ENCODE measurements at places on chromosomes 12 and 14.

DNA sequence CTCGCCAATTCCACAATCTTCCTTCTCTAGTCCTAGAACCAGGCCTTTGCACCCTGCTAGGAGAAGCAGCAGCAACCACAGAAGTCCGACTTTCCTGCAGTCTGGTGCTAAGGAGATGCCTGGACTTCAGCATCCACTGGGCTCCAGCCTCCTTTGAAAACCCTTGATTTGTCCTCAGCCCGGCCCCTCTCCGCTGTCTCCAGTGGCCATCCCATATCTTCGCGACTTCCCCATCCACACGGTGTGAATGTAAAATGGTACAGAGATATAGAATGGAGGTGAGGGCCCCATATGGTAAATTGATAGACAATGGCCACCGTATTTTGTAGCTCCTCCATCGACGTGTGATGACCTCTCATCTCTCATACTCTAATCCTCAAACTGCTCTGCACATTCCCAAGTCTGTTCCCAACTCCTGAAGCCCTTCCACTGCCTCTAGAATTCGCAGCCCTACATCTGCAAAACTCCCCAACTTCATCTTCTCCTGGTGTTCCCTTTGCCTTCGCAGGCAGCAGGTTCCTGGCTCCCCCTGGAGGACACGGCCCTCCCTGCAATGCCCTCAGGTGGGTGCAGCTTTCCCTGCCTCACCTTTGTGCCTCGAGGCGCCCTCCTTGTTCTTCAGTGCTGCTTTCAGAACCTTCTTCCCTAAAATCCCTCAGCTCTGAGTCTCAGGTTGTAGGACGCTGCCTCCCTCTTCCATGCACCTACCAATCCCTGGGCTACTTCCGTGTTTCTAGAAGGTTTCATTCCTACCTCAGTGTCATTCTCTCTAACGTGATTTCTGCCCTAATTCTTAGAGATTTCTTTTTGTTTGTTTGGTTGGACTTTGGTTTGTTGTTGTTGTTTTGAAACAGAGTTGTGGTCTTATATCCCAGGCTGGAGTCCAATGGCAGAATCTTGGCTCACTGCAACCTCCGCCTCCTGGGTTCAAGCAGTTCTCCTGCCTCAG lies 36.7 kb downstream of the TMBIM6 start:
- peak; percentile 59 for DNase-seq

GRCh38 chr12:95546491-95546813 lies 4.8 kb downstream of the USP44 start:
- DNase-seq: no peak

- peak; percentile 11 for DNase-seq
These were observed 103.8 kb upstream of the FKBP4 start for GRCh38 chr12:2691006-2691344.

GRCh38 chr12:21971344-21971743 lies 30.1 kb upstream of the ABCC9 start:
- no peak for DNase-seq

- no peak for DNase-seq
These were observed 208.3 kb downstream of the MYRFL start for GRCh38 chr12:70033310-70033709.

GRCh38 chr14:47223656-47224055 lies 451.7 kb downstream of the MDGA2 start:
- no peak for DNase-seq

GRCh38 chr14:74404435-74404834 lies 21.6 kb downstream of the SYNDIG1L start:
- no peak for DNase-seq

GRCh38 chr12:51872689-51872981 lies 15.3 kb upstream of the ANKRD33 start:
- DNase-seq: no peak

DNA sequence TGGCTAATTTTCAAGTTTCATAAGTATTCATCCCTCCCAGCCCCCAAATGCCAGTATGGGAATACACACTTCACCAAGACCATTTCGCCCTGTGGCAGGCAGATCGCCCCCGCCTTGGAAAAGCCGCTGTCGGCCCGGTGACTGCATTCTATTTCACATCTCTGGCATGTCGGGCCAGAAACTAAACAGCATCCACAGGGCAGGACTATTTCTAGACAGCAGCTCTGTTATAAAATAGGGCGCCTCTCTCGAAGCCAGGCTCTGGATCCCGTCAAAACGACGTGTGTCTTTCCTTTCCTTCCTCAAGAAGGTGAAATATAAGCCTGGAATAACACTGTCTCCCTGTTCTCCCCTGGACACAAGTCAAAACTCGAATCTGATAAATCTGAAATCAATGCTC lies 56.8 kb downstream of the GSC start:
- DNase-seq: no peak

GRCh38 chr12:64186789-64187188 lies 35.3 kb downstream of the KICS2 start:
- DNase-seq: no peak

DNA sequence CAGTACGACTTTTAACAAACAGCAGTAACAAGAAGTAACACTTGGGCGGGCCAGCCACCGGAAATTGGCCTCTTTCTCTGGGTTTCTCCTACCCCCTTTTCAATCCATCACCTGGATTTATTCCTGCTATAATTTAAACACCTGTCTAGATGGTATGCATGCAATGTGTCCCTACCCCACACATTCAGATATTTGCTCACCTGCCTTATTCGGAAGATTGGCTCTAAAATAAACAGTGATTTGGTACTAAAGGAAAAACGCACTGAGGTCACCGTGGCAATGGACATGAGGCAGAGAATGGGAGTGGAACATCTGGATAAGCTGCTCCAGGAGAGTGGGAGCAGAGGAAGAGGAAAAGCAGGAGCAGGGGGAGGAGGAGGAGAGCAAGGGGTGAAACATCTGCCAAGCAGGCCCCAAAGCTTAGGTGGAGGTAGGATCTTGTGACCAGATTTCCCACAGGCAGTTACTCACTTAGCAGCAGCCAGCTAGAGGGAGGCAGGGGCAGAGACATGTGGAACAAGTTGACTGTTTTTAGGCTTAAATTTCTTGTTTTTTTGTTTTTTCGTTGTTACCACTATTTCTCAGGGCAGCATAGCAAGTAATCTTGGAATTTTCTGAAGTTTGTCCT lies 150.9 kb downstream of the TTLL5 start:
- DNase-seq: no peak

Measured in stimulated activated CD8-positive, alpha-beta memory T cell treated with anti-CD3 and anti-CD28 coated beads, Interleukin-4, amount 100 ng/mL, for 1 hour (primary cell).